ENCODE measurements at places on chromosomes 6 and 20.

GRCh38 chr6:90805619-90806155 is 218.8 kb upstream of the MAP3K7 start:
- no peak for DNase-seq

- no peak for DNase-seq
Measured at GRCh38 chr6:11814819-11815218, 36.2 kb upstream of the ADTRP start.

DNA sequence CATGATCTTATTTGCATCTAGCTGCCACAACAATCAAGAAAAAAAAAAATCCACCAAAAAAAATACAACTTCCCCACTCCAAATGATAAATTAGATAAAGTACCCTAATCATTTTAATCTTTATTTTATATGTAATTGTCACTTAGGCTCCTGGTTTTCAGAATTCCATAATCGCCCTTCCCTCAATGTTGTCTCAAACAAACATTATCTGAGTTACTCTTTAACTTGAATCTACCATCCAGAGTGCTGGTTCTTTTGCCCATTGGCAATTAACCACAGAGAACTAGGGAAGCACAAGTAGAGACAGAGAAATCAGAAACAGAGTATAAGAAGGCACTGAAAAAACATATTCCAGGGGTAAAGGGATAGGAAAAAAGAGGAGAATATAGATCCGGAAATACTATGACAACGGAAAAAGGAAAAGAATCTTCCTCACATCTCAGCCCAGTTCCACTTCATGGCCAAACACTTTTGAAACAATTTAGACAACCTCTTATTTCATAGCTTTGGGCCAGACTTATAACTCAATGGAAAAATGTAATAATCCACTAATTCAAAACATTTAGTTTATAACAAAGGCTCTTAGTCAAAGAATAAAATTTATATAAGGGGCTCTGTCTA is 861 bp upstream of the NHSL1 start:
- no peak for DNase-seq

- DNase-seq, result no peak
Measured at GRCh38 chr6:124994648-124995047, 32.4 kb downstream of the RNF217 start.

- no peak for DNase-seq
Measured at GRCh38 chr6:160247457-160247883, 11.2 kb downstream of the SLC22A2 start.

DNA sequence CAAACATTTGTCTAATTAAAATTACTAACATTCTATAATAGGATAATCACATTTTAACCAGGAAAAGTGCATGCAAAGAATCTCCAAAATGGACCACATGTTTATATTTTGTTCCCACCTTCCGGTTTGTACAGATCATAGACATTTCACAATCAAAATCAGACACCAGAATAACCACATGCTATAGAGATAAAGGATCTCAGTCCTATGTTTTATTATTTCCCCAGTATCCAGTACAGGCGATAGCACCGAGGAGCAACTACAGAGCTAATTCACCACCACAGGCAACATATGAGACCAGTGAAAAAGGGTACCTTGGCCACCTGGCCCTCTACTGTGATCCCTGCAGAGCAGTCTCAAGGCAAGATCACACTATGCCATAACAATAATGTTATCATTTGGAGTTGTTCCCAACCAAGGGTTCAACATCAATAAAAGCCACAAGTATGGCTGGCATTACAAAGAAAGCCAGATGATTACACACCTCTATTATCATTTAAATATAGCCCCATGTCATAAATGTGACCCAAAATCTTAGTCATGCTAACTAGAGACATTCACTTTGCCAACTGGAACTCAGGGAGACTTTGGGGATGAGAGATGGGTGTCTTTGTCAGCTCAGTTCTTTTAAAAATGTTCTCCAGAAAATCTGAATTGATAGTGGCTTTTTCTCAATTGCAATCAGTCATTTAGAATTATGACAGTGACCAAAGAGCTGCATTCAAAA is 46.7 kb downstream of the RALGAPA2 start:
- DNase-seq, result no peak

- no peak for DNase-seq
Measured at GRCh38 chr6:89433252-89434149, 549 bp downstream of the ANKRD6 start.

GRCh38 chr6:133724726-133725125 is 164.2 kb upstream of the TCF21 start:
- DNase-seq, result no peak

DNA sequence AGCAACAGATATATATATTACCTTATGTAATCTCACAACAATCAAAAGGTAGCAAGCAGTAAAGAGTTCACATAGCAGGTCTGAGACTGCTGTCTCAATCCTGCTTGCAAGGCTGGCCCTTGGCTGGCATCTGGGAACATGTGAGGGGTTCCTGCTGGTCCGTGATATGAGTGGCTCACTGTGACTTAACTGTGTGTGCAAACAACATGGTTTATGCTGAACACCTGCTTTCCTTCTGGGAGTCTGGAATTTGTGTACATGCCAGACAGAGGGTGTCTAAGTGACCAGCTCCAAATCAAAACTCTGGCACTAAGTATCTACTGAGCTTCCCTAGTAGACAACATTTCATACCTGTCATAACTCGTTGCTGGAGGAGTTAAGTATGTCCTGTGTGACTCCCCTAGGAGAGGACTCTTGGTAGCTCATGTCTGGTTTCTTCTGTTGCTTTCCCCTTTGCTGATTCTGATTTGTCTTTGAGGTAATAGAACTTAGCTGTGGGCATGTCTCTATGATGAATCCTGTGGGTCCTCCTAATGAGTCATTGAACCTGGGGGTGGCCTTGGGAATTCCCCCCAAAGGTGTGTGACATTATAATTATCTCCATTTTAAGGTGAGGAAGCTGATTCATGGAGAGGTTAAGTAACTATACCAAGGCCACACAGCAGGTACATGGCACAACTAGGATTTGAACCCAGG is 131.6 kb upstream of the NEDD9 start:
- no peak for DNase-seq

DNA sequence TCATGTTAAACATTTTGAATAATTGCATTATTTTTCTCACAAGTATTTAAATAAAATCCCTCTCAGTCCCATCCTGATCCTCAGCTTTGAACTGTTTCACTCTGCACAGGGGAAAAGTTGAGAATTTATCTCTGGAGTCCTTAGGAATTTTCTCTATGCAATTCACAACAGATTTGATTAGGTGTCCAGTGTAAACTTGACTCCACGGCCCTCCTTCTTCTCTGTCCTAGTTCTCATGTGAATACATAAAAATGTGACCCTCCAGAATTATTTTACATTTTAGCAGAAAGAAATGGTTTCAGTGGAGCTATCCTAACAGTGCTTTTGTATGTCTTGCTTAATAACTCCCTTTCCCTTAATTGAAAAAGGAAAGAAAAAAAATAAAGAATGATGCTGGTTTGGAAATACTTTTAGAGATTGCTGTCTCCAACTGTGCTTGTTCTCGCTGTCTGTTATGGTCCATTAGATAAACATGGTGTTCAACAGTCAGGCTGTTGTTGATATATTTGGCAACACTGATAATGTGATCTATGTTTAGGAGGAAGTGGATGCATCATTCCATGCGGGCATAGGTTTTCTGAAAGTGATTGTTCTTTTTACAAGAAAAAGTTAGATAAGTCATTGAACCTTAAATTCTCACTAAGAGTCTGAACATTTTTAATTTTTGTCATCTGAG is 599.4 kb upstream of the CITED2 start:
- DNase-seq, result no peak

DNA sequence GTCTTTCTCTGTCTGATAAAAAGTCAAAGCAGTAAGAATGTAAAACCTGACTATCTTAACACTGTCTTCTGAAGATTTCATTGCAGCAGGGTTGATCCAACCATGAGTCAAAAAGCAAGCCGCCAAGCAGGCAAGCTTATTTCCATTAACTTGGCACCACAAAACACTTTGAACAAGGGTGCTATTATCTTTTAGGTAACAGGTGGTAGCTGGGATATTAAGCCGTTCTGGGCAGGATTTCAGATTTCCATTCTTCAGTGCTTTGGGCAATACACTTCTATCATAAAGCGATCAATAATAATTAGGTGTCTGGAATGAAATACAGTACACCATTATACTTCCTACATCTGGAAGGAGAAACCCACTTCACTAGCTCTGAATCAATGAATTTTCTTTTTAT is 181.9 kb downstream of the TBC1D7 start:
- no peak for DNase-seq

Data from left renal pelvis (tissue), 4 donors.